NCI-H1694 (cell line): ENCODE measurements at places on chromosomes 3 and 15.

GRCh38 chr3:16513141-16514020 lies at the start of gene RFTN1:
TSS of gene RFTN1 (minus strand) at chr3:16513699. CDS start at chr3:16493869, 19,830 bp downstream.
- DNase-seq, result no peak

DNA sequence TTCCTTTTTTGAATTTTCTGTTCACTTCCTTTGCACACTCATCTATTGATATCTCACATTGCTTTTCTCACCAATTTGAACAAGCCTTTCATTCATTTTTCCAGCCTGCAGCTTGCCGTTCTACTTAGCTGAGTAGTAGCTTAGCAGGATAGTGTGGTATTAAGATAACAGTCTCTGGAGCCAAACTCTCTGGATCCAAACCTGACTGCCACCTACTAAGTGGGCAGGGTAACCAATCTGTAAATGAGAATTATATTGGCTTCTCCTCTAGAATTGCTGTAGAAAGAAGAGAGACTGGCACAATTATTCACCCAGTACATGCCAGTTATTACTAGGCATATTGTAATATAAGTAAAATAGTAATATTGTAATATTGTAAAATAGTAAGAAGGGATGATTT lies 40.5 kb downstream of the AQP9 start:
- no peak for DNase-seq

DNA sequence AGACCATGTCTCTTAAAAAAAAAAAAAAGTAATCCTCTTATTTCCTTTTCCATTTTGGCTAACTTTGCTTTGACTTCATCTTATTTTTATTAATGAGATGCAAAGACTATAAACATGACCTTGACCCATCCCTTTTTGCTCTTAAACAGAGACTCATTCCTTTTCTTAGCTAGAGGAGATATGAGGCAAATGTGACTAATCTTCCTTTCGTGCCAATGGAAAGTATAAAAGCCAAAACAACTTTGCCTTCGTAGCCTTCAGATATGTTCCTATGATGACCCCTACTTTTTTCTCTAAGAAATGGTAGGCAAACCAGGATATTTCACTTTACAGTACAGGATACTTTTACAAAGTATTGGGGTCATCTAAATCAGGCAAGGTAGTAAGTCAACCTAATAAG lies 36.9 kb upstream of the GOLGB1 start:
- no peak for DNase-seq

DNA sequence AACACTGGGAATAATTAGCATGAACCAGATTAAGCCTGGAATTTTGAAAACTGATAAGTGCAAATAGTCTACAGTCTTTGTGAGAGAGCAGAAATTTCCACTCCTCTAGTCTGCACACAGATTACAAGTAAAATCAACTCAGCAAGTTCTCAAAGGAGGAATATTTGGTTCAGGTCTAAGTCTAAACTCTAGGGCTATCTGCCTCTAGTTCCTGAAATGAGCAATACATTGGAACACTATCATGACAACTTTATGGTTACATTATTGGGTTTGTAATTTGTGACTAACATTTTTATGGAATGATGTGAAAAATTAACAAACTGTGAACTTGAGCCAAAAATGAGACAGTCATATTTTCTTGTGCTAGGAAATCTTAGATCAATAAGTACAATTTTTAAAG lies 30.8 kb upstream of the ADGRG7 start:
- no peak for DNase-seq

GRCh38 chr15:64163659-64164362 lies 989 bp upstream of the PPIB start:
- DNase-seq, result no peak

DNA sequence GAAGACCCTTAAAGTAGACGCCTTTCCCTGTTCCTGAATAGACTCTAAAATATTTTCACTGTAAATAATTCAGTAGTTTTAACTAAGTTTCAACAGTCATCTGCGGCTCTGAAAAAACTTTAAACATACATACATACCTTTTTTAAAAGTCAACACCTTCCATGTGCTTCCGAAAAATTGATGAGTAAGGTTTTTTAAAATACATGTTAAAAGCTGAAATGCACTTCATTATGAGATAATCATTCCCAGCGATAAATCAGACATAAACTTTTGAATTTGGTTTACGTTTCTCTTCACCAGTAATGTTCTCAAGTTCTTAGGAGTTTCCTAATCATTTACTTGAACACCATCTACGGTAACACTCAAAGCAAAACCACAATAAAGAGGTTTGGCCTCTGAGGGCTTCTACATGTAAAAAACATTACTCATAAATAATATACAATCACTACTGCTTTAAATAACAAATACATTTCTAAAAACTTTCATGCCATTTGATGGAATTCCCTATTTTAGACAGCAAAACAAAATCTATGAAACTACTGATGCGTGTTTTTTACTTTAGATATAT lies 403.5 kb downstream of the SHQ1 start:
- DNase-seq, result no peak

DNA sequence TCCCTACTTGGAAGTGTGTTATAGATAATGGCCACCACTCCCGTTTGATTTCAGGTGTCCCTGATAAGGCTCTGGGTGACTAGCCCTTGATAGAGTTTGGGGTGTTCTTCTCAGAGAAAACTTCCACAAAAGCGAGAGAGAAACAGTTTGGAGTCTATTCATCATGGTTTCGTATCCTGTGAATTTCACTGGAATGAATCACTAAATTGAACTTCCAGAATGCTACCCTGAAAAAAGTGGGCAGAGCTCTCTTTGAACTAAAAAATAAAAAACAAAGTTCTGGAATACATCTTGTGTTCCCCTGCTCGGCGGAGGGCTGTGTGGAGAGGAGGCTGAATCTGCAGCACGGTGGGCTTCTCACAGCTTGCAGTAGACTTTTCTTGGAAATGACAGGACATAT lies 52.8 kb upstream of the FAM98B start:
- DNase-seq, result no peak

GRCh38 chr3:68173012-68173634 lies 518.7 kb upstream of the SUCLG2 start:
- no peak for DNase-seq

DNA sequence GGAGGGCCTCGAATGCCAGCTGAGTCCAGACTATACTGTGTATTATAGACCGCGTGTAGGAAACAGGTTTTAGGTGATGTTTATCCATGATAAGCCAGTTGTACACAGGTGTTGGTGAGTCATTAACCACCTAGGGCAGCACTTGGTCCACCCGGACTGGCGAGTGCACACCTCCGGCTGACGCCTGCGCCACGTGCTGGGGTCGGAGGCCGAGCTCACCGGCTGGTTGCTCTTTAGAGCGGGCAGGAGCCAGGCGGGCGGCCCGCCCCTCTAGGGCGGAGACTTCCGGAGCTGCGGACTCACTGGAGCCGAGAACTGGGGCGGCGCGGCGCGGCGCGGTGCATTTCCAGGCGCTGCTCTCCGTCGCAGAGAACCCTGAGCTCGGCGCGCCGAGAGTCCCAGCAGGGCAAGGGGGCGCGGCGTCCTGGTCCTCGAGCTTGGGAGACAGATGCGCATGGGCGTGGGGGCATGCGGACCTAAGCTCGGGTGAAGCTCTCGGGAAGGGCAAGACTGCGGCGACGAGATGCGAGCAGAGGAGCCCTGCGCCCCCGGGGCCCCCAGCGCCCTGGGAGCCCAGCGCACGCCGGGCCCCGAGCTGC lies at the start of gene ESYT3:
TSS of gene ESYT3 (plus strand) at position 341 of the 599 bp plus-strand sequence. CDS start at position 524, 183 bp downstream.
- no peak for DNase-seq

GRCh38 chr3:44893097-44893496 lies 18.7 kb downstream of the TGM4 start:
- DNase-seq, result no peak

GRCh38 chr15:64713592-64713991 lies 61.8 kb downstream of the RBPMS2 start:
- DNase-seq, result no peak

DNA sequence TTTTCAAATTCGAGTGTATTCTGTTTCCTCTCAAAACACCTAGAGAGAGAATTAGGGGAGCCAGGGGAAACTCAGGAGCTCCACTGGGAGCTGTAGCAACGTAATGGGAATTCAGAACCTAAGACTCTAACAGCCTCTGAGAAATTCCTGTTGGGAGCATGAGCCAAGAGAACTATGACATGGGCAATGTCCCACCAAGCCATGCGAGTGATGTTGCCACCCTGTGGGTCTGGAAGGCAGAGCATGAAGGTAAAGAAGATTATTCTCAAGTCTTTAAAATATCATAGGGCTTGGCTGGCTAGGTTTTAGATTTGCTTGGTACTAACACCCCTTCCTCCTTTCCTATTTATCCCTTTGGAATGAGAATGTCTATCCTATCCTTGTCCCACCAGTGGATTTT lies 392.6 kb upstream of the ADAMTS9 start:
- no peak for DNase-seq

DNA sequence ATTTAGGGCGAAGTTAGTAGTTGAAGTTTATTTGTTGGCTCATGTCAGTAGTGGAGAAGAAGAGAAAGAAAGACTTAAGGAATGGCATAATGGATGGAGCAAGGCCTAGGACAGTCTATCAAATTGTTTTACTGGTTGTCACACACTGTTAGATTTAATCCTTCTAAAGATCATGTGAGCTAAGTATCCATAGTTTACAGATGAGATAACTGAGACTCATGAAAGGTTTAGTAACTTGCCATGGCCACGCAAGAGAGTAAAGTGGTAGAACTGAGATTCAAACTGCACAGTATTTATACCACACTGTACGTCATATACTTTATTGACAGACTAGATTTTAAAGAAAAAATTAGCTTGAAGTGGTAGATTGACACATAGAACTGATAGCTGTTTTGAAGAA lies 11.4 kb downstream of the SPRED1 start:
- DNase-seq, result no peak

- no peak for DNase-seq
These were observed 520.0 kb downstream of the MECOM start for GRCh38 chr3:169143506-169143905.

GRCh38 chr3:160010578-160010977 lies 21.9 kb downstream of the IL12A start:
- no peak for DNase-seq

DNA sequence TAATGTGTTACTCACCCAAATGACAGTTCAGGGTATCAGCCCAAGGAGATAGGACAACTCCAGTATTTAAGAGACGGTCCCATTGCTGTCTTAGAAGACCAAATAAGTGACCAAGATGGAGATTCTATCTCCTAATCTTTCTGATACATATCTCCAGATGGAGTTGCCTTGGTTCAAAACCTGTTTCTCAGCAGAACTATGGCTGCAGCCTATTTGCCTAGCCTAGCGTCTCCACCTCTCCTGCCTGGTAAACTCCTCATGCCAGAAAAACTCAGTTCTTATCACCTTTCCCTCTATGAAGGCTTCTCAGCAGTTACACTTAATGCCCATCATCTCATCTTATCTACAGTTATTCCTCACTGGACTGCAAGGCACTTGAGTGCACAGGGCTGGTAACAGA lies 1.2 kb upstream of the CSPG5 start:
- no peak for DNase-seq

DNA sequence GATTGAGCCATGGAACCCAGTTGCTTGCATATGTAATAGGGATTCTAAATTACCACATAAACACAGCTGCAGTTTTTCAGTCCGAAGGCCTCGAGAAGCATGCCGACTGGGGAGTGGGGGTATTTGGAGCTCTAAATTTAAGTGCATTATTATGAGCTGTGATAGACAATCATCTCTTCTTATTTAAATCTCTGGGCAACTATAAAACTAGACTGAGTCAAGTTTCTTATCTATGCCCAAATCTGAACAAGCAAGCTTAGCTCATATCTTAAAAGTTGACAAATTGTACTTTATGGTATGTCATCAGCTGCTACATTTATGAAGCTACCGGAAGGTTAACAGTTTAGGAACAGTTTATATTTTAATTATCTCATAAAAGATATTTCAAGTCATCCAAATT lies 19.5 kb upstream of the THRB start:
- DNase-seq, result no peak

GRCh38 chr3:175980486-175981090 lies 1121.5 kb downstream of the NAALADL2 start:
- DNase-seq, result no peak

- no peak for DNase-seq
These were observed 126.4 kb downstream of the IMPG2 start for GRCh38 chr3:101193957-101194356.

- no peak for DNase-seq
These were observed 259.5 kb downstream of the IL5RA start for GRCh38 chr3:2850701-2851100.

DNA sequence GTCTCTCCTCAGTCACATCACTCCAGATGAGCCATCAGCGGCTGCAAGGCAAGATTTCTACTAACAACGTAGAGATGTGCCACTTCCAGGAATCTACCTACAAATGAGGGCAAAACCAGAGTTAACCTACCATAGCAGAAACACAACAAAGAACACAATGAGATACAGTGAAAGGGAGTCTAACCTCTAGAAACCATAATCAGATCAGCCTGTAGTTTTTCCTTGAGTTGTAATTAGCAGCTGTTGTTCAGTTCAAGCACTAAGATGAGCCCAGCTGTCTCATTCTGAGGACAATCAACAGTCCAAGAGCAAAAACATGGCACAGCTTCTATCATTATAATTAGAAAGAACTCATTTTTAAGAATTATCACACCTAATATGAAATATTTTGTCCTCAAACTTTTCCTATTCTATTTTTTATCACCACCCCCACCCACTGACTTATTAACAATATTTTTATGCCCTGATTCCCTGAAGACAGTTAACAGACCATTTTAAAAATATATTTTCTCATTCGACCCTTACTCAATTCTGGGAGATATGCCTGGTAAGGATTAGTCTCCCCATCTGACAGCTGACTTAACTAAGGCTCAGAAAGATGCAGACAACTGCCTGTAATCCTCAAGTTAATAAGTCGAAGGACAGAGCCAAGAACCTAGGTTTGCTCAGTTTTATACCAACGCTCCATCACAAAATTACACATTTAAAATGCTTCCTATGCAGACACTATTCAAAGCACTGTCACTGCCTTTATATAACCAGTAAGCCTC lies 50.1 kb downstream of the MAGI1 start:
- no peak for DNase-seq

- DNase-seq, result no peak
These were observed 109.5 kb downstream of the THRB start for GRCh38 chr3:24385012-24385615.

- DNase-seq, result no peak
These were observed 27.0 kb downstream of the HMCES start for GRCh38 chr3:129305592-129306091.

- no peak for DNase-seq
These were observed 61.0 kb downstream of the TMEM44 start for GRCh38 chr3:194572143-194572789.

DNA sequence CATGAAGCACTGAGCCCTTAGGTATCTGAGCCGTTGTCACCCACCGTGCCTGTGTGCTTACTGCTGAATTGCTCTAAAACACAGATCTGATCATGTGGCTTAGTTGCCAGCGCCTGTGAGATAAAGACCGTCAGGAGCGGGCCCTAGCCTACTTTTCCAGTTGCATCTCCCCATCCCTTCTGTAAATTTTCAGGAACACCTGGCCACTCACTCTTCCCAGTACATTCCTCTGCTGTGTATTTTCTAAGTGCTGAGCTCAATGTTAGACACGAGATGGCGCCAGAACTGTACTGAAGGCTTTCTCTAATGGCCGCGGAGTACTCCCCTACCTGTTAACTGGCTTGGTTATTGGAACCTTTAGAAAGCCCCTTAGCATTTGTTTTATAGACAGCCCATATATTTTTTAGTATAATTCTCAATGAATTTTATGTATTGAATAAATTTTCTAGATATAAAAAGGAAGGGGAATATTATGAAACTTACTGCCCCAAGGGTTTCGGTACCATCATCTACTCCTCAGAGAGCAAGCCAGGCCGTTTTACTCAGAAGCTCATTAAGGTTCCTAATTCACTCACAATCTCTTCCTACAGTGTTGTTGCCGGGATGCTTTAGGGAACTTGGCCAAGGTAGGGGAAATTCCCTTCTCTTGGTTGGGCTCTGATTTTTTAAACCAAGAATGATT lies 16.7 kb upstream of the WNT7A start:
- DNase-seq, result peak; percentile 41

GRCh38 chr3:99167071-99167470 lies 265.6 kb upstream of the DCBLD2 start:
- no peak for DNase-seq
